ENCODE measurements at places on chromosomes 11 and 22.

DNA sequence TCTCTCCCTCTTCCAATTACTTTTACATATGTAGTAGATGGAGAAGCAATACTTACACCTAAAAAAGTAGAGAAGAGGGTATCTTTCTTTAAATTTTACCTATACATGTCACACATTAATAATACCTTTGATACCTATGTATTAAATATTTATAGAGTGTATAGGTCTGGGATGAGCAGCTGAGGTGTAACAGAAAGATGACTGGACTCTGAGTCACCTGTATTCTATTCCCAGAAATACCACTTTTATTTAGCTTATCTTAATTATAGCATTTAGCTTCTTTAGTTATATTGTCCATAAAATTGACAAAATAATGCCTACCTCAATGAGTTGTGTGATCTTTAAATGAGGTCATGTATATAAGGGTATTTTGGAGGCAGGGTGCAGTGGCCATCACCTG, 30.6 kb upstream of the YAP1 start:
- no peak for DNase-seq

GRCh38 chr11:12824281-12825041, 150.2 kb downstream of the TEAD1 start:
- no peak for DNase-seq

DNA sequence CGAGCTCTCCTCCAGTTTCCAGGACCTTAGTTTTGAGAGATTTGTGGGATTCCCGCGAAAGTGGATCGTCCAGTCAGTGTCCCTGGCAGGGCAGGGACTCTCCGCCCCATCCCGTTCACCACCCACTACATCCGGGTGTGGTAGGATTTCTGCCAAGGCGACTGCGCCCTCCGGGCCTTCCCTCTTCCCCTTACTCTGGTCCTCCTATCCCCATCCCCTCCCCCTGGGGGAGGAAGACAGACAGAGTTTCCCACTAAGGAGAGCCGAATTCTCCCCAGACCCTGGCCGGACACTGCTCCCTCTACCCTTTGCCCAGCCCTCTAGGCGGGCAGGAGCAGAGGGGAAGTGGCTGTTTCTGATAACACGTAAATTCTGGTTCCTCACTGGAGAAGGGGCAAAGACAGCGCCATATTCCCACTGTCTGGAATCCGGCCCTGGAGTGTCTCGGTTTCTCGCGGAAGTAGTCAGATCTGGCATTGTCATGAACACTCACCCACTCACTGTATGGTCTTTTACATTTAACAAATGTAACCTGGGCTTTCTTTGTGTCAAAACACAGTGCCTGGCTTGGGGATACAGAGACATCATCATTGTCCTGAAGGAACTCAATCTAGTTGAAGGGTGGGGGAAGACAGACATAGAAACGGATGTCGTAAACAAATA, 1.1 kb upstream of the NECTIN1 start:
- DNase-seq, result peak; percentile 86

DNA sequence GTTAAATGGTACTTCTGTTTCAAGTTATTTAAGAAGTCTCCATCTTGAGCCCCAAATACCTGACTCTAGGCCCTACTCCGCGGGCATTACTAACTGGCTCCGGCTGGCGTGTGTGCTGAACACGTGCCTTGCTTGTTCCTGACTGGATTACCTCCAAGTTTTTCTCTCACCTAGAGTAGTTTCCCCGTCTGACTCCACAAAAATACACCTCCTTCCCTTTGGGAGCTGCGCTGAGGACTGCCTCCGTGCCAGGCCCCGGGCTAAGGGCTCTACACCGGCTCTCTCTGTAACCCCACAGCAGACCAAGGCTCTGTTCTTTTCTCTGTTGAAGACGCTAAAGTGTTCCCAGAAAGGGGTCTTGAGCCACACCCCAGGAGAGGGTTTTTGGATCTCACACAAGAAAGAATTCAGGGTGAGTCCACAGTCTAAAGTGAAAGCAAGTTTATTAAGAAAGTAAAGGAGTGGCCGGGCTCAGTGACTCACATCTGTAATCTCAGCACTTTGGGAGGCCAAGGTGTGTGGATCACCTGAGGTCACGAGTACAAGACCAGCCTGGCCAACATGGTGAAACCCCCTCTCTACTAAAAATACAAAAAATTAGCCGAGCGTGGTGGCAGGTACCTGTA, 61.8 kb downstream of the ANO1 start:
- no peak for DNase-seq

- no peak for DNase-seq
Observed at GRCh38 chr11:109043315-109043714, 378.4 kb downstream of the DDX10 start.

- no peak for DNase-seq
Observed at GRCh38 chr11:94405062-94405833, 4.0 kb upstream of the GPR83 start.

Measured in EH (cell line).